ENCODE measurements at places on chromosomes 7 and 10.

- DNase-seq: no peak
Measured at GRCh38 chr10:96387161-96387560, 28.4 kb upstream of the OPALIN start.

- DNase-seq: no peak
Measured at GRCh38 chr10:103545366-103545765, 51.9 kb downstream of the NEURL1 start.

DNA sequence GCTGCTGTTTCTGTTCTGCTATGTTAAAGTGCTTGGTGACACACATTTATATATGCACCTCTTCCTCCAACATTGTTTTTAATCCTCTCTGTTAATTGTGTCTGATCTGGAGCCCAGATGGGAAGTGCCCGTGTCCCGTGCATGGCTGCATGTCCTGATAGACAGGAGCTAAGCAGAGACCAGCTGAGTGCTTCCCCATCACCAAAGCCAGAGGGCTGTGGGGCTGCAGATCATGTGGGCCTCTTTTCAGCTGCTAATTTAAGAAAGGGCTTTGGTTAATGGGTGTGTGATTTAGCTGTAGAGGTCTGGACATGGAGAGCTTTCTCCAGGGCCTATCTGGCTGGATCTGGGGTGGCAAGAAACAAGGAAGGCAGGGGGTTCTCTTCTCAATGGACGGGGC lies 96.5 kb upstream of the NPS start:
- no peak for DNase-seq

- DNase-seq: no peak
Measured at GRCh38 chr10:102773320-102773719, 29.6 kb downstream of the WBP1L start.

DNA sequence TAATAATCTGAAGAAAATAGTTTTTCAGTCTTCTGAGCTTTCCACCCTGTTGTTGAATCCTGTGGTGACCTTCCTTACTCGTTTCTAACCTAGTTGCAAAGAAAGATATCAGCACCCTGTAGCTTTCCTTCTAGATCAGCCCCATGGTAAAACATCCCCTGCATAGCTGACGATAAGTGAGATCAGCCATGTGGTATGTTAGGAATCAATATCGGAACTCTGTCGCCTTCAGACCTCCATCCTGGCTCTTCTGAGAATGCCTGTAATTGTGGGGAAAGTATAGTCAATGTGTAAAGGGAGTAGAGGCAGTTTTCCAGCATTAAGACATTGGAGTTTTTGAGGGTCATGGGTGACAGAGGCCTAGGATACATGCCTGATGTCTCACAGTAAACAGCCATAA lies 151.8 kb downstream of the LRRC4 start:
- no peak for DNase-seq
